Anterior cingulate cortex (tissue), 58 donors: ENCODE measurements at places on chromosomes 7 and 10.

- DNase-seq = no peak
Measured at GRCh38 chr7:54841772-54842697, 83.0 kb upstream of the SEC61G start.

GRCh38 chr7:2564970-2565540 is 6.3 kb downstream of the IQCE start:
- DNase-seq = no peak

DNA sequence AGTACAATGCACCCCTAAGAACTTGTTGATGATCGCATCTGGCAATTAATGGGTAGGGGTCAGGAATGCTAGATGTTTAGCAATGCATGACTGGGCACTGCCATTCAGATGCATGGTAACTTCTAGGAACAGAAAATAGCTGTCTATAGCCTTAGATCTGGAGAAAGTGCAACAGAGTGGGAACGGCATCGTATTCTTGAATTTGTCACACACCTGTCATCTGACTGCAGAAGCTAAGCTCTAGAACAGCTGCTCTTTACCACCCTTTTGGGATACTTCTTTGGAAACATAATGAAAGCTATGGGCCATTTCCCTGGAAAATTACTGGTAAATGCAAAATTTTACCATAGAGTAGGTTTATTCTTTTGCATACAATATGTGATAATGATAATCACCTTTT is 118.1 kb downstream of the SLC25A13 start:
- DNase-seq = no peak

GRCh38 chr7:266851-267840 is 22.8 kb upstream of the FOXL3 start:
- no peak for DNase-seq

- DNase-seq = no peak
Measured at GRCh38 chr10:93367664-93368063, 114.5 kb downstream of the MYOF start.

GRCh38 chr10:111126077-111126476 is 49.2 kb downstream of the ADRA2A start:
- DNase-seq = no peak

- DNase-seq = no peak
Measured at GRCh38 chr7:69827558-69827957, 229.3 kb downstream of the AUTS2 start.

DNA sequence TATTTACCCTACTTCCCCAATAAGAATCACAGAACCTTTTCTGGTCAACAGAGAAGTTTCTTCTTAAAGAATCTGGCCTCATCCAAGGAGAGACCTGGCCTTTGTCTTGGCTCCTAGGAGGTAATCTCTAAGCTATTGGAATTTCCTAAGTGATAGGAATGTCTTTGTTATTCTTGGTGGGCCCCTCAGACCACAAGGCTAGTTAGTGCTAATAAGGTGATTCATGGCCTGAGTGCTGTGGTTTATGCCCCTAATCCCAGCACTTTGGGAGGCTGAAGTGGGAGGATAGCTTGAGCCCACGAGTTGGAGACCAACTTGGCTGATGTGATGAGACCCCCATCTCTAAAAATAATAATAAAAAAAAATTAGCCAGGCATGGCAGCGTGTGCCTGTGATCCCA is 60.0 kb upstream of the CYP2C18 start:
- DNase-seq = no peak

DNA sequence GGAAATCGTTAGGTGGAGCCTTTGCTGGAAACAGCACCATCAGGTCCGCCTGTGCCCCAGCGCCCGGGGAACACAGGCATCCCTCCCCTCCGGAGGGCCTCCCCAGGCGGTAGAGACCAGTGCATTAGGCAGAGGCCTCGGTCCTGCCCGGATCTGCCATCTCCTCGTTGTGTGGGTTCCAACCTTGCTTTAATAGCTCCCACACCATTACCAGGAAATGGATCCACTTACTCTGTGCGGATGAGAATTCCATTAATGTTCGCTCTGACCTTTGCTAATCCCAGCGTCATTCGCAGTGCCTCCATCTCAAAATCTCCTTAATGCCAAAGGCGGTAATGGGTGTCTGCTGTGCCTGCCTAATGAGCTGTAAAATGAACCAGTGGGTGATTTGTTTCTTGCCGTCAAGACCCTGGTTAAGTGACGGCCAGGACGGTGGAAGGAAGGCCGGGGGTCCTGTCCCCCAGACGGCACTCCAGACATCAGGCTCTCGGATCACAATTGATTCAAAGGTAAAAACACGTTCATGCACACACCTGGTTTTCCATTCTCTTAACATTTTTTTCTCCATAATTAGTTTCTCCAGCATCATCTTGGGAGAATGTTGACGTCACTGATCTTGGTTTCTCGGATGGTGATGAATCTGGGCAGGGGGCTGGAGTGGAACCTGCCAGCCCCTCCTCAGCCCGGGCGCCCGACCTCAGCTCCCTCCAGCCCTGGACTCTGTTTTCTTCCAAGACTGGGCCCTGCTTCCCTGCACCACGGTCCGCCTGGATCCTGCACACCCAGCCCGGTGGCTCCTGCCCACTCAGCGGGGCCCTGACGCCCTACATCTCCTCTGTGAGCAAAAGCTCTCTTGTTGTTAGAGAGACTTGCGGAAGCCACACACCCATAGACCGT is 22.8 kb upstream of the FAM20C start:
- no peak for DNase-seq

GRCh38 chr7:30859940-30860496 is 51.6 kb upstream of the AQP1 start:
- no peak for DNase-seq

GRCh38 chr7:151852486-151853396 is 24.2 kb downstream of the PRKAG2 start:
- DNase-seq = no peak

GRCh38 chr10:15744217-15744865 is 24.6 kb upstream of the ITGA8 start:
- no peak for DNase-seq

DNA sequence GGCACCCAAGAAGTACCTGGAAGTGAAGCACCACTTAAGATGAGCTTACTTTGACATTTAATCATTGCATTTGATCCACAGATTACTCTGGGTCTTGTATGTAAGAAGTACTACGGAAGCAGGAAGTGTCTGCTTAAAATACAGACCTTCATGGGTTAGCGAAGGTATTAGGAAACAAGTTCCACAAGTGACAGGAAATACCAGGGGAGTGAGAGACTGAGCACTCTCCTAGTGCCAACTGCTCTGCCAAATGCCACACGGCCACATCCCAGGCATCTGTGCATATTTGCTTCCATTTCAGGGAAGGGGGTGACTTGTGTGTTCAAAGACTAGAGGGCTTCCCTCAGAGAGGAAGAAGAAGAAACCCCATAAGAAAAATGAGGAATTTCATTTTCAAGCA is 57.2 kb upstream of the ANK3 start:
- DNase-seq = no peak

- no peak for DNase-seq
Measured at GRCh38 chr7:151168003-151168786, 701 bp upstream of the GBX1 start.

DNA sequence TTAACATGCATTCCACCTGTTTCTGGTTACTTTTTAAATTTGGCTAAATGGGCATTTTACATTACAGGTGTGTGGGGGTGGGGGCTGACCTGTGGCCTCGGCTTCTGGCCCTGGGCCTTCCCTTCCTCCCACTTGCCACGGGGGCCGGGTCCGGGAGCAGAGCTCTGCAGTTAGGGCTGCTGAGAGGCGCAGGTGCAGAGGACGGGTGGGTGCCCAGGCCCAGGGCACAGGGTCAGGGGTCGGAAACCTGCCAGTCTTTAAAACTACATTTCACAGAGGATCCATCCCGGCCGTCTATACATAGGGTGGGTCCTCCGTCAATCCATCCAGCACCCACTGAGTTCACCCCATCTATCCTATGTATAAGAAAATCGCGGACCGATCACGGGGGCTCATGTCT is 106.5 kb upstream of the INSIG1 start:
- DNase-seq = no peak

DNA sequence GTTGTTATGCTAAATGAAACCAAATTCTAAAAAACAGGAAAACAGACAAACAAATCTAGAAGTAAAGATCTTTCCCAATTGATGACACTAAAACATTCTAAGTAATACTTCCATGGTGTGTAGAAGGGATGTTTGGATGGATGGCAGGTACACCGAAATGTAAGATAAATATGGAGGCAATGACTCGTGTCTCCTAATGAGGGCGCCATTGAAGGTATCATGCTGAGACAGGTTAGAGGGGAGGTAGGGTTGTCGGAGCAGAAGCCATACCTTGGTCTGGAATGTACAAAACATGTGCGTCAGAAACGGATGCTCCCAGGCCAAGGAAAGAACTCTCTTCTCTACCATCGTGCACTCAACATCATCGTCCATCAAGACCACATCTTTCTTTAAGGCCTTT is 101.4 kb downstream of the PRKCQ start:
- no peak for DNase-seq

GRCh38 chr7:30879139-30880124 is 32.2 kb upstream of the AQP1 start:
- DNase-seq = no peak

GRCh38 chr10:132113206-132113605 is 47.5 kb downstream of the JAKMIP3 start:
- DNase-seq = no peak

DNA sequence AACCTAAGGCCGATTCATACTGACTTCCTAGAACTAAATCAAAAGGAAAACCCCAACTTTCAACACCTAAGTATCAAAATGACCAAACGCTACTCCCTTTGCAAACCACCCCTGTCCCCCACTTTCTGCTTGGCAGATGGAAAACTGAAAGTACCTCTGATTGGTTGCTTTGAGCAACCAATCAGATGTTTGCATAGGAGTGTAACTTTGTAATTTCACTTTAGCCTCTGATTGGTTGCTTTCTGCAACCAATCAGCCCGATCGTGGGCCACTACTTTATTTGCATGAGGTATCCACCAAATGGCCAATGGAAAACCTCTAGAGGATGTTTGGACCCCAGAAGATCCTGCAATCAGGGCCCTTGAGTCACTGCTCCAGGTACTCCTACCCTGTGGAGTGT is 12.3 kb upstream of the SNX10 start:
- no peak for DNase-seq

DNA sequence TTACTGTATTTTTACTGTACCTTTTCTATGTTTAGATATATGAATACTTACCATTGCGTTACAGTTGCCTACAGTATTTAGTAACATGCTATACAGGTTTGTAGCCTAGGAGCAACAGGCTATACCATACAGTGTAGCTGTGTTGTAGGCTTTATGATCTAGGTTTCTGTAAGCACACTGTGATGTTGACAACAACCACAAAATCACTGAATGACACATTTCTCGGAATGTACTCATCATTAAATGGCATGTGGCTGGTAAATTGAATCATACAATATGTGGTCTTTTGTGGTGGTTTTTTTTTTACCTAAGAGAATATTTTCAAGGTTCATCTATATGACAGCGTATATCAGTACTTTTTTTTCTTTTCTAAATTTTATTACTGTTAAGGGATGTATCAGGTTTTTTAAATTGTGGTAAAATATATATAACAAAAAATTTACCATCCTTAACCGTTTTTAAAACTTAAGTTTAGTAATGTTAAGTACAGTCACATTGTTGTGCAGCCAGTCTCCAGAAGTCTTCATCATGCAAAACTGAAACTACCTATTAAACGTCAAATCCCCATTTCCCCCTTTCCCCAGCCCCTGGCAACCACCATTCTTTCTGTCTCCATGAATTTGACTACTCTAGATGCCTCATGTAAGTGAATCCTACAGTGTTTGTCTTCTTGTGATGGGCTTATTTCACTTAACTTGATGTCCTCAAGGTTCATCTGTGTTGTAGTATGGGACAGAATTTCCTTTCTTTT is 21.5 kb downstream of the BTAF1 start:
- no peak for DNase-seq

GRCh38 chr10:89952751-89953150 is 251.4 kb downstream of the KIF20B start:
- no peak for DNase-seq

DNA sequence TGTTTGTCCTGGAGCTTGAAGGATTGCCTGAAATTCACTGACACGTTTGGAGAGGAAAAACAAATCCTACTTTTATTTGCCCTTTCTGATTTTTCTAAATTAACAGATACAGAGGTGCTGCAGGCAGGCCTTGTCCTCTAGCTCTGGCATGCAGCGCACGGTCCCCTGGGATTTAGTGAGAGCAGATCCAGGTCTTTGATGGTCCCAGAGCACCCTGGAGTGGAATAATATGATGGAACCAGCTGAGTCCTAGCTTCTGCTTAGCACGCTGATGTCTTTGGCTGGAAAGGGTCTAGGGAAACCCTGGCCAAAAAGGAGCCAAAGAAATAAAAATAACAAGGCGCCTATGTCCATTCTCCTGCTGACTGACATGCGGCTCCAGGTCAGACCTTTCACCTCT is 40.5 kb downstream of the C10orf120 start:
- DNase-seq = no peak

DNA sequence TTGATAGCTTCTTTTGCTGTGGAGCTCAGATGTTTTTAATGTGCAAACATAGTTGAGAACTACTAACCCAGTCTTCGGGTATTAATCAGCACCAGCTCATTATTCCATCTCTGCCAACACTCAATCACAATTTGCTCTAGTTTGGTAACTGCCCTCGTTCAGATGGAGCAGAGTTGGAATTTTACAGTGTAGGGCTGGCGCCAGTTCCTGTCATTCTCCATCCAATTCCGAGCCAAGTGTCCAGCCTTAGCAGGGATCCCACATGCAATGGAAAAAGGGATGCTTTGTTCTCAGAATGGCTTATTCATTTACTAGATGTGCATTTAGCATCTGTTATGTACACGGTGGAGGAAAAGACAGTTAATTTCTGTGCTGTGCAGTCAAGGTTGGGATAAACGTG is 504.5 kb upstream of the GALNT17 start:
- no peak for DNase-seq

DNA sequence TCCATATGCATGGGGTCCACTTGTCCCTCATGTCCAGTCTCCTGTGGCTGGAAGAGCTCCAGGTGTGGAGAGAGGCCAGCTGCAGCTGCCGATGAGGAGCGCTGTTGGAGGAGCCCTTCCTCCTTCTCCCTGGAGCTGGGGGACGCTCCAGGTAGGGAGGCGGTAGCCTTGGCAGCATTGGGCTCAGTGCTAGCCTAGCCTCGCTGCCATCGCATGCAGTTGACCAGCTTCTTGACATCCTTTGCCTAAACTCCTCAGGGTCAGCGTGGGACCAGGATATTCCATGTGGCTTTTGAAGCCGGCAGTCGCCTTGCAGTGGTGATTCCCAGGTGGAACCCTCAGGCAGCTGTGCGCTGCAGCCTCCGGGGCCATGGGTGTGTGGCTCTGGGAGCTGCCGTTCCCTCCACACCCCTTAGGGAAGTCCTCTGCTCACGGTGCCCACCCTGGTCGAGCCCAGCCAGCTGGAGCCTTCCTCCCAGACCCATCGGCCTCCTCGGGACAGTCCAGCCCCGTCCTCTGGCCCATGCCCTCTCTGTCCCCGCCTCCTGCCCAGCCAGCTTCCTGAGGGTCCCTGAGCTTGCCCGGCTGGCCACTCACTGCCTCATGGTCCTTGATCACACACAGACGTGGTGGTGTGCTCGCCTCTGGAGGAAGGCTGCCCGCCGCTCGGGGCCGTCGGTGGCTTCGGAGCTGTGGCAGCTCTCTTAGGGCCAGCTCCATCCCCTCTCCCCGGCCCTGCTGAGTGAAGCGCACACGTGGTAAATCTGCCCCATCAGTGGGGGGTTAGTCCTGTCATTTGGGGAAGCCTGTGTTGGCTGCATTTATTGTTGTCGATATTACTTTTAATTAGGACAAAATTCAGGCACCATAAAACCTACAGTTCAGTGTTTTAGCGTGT is 21.2 kb downstream of the INPP5A start:
- DNase-seq = no peak
